ENCODE measurements at places on chromosomes 12 and 14. TPM values are rescaled to one million over a fixed set of nuclear protein-coding genes. Genes with fewer than 3 reads are reported as not detected.

Gene FOXG1
- total RNA-seq = not detected

Gene SLC8B1
- 21.9 TPM for total RNA-seq

Gene RPL36AL
- total RNA-seq = 320 TPM

Gene NANOG
- total RNA-seq = not detected

Gene TAS2R13
- total RNA-seq = not detected

Gene DNAI7
- total RNA-seq = 0.08 TPM

Gene IFNG-AS1
- not detected for total RNA-seq

Gene STAT6
- total RNA-seq = 74.7 TPM

Gene ITGB7
- 0.04 TPM for total RNA-seq

Gene RPL10L
- not detected for total RNA-seq

Gene ACVRL1
- total RNA-seq = 0.61 TPM

Gene SOAT2
- total RNA-seq = not detected

Gene B4GALNT3
- total RNA-seq = 14.4 TPM

Gene OR4K2
- not detected for total RNA-seq

Gene PRH2
- total RNA-seq = not detected

Gene TUBA1C
- 721 TPM for total RNA-seq

Gene CKAP4
- total RNA-seq = 223 TPM

Gene NR4A1
- 2.5 TPM for total RNA-seq

Gene ACACB
- 0.55 TPM for total RNA-seq

Gene RBP5
- not detected for total RNA-seq

Gene SMIM41
- not detected for total RNA-seq

Gene TRPV4
- total RNA-seq = 1.6 TPM
